Hematopoietic multipotent progenitor cell treated with erythropoietin and hydrocortisone succinate and interleukin-3 and kit ligand, for 15 days (in vitro differentiated cells): ENCODE measurements at places on chromosomes 2 and 18.

DNA sequence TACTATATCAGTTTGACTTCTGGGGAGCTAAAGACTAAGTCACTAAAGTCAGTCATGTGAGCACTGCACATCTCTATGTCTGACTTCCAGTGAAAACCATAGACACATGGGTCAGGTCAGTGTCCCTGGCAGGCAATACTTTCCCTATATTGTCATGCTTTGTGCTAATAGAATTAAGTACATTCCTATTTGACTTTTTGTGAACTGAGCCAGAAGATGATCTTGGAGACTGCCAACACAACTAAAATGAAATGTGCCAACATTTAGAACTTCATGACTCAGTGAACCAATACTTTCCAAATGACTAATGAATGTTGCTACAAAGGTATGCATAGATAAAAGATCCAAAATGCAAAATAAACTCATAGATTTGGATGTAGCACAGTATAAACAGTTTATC is 820.8 kb upstream of the FAM98A start:
- no peak for DNase-seq

GRCh38 chr2:181363164-181363563 is 94.0 kb upstream of the ITGA4 start:
- no peak for DNase-seq

DNA sequence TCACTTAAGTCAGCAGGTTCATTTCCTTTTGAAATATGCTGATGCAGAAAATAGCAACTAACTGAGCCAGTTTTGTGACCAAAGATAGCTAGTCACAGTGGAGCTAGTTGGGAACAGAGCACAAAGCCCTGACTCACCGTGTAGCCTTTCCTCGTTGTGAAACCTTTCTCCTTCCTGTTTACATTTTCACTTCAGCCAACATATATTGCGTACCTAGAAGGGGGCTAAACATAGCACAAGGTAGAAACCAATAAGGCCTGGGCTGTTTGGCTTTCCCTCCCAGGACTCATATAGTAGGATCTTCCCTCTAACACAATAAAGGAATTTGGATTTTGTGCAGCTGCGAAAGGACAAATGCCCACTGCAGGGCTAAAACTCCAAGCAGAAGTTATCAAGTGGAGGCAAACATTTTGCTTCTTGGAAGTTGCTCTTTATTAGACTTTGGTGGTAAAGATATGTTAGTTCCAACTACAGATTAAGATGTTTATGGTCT is 24.5 kb upstream of the LPIN2 start:
- peak; percentile 24 for DNase-seq

DNA sequence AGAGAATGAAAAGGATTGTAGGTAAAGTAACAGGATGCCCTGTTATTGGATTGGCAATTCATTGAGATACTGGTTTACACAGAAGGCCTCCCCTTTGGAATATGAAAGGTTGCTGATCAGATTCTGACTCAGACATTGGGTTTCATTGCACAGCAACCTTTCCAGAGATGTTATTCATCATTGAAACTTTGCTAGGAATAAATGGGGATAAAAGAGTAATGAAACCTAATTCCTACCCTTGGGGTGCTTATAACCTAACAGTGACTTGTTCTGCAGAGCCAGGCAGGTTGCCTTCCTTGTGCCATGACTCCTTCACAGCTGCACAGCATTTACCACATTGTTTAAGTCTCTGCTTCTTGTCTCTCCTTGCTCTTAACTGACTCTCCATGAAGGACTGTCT is 5.0 kb downstream of the NAB1 start:
- no peak for DNase-seq

DNA sequence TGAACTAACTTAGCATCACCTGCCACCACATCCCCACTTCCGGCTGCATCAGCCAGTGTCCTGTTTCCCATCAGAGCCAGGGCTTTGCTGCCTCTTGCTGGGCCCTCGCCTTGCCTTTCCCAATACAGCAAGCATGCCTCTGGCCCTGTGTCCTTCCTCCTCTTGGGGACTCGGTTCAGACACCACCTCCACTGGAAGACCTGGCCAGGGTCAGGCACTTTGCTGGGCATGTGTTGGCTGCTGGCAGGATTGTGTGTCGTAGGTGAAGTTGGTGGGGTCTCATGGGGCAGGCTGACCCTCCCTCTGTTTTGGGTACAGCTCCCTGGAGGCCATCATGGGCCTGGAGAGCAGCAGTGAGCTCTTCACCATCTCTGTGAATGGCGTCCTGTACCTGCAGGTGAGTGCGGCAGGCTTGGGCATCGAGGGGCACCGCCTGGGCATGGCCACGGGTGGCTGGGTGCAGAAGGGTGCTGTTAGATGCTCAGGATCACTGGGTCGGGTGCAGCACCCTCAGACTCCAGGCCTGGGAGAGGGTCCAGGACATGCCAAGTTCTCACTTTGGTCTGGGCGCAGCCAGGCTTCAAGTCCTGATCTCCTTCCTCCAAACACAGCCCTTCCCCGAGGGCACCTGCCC is 6.6 kb downstream of the ERFE start:
- DNase-seq = peak; percentile 21

- no peak for DNase-seq
Measured at GRCh38 chr2:241217320-241218031, 29.0 kb downstream of the ANO7 start.

DNA sequence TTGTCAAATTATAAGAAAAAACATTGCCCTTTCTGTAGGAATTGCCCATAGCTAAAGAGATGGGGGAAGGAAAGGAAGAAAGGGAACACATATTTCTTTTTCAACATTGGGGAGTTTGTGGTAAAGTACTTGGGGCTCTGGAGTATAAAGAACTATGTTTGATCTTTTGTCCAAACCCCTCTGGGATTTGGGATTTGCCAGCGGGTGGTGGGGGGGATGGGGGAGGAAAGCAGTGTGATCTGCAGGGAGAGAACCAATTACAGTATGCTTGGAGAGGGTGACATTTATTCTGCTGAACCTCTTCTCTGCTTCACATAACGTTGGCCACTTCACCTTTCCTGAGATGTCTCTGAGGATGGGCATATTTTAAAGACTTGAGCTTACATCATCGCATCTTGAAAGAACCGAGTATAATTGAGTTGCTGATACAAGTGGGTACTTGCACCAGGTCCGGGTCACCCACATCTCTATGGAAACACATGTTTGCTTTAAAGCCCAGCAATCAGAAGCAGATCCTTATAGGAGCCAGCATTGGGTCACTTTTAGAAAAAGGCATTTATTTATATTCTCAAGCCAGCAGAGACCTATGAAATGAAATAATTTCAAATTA is 73.1 kb downstream of the SPATS2L start:
- DNase-seq = no peak

DNA sequence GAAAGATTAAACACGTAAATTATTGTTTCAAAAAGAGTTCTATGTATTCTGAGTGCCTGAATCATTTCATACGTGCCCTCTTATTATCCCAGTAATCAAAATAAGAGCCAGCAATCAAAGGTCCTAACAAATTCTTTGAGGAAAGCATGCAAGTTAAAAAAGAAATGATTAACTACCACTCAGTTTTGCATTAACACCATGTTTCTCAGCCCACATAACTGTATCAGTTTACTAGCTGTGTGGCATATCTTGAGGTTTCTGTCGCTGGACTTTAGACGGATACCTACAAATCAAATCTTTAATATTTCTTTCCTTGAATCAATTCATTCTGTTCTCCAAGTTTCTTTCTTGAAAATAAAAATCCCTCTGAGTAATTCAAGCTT is 668.9 kb upstream of the CHAC2 start:
- DNase-seq = no peak

- DNase-seq = no peak
Measured at GRCh38 chr2:313991-314390, 26.1 kb upstream of the ALKAL2 start.

DNA sequence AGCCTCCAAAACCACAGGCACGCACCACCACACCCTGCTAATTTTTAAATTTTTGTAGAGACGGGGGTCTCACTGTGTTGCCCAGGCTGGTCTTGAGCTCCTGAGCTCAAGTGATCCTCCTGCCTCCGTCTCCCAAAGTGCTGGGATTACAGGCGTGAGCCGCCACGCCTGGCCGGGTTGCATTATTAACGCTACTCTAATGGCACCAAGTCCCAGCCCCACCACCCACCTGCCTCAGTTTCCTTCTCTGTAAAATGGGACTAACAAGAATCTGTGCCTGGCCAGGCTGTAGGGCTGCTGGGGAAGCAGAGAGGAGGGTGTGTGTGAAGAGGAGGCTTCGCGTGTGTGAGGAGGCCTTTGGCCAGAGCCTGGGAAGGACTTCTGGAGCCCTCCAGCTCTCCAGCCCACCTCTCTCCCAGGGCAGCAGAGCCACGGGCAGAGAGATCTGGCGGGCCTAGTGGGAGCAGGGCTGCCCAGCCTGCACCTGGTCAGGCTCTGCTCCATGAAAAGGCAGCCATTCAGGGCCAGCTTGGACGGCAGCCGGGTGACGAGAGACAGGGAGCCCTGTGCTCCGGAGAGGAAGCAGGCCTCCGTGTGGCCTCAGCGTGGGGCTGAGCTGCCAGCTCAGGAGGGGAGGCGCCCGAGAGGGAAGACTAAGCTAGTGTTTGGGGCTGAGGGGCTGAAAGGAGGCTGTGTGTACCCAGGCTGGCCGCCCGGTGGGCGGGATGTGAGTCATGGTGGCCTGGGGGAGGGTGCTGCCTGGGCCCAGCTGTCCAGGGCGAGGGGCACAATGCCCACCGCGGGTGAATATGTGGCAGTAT is 7.4 kb upstream of the B3GNT7 start:
- DNase-seq = no peak
